ENCODE measurements at places on chromosomes 5 and 9. TPM values are rescaled to one million over a fixed set of nuclear protein-coding genes. Genes with fewer than 3 reads are reported as not detected.

DNA sequence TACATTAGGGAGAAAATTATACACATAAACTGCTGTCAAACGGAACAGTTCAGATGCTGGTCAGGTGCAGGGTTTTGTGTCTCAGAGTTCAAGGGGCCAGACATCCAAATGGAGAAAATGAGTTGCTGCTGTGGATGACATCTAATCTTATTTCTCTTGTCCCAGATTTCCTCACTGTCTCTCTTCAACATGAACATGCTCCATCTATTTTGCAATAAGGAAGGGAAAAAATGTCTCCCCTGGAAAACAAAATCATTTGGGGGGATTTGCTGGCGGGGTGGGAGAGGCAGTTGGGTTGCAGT lies 51.2 kb downstream of the SHB start:
- H3K27ac ChIP-seq: no peak overlapping the region
- DNase-seq: no peak
- H3K4me3 ChIP-seq: no peak overlapping the region
- no peaks in the 10 kb centered on the region for H3K36me3 ChIP-seq
- H3K4me1 ChIP-seq: no peaks in the 10 kb centered on the region

DNA sequence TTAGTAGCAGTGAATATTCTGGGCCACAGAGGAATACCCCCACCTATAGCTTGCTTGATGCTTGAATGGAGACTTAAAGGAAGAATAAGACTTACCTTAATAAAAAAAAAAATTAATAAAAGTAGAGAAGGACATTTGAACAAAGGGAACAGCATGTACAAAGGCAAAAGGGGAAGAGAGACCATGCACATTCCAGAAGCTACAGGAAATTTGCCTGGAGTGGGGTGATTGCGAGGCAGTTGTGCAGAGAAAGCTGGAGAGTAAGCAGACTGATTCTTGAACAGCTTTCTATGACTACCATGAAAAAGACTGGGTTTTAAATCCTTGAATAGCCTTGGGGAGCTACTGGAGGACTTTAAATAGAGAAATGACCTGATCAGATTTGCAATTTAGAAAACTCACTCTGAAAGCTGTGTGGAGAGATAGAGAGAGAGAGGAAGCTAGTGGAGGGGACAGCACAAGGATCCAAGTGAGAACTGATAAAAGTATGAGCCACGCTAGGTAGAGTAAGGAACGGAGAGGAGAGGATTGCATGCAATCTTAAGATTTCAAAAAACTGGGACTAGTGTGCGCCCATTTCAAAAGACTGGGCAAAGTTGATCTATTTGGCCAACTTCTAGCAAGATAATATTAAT lies 12.5 kb upstream of the SSBP2 start:
- H3K4me3 ChIP-seq: no peak overlapping the region
- H3K4me1 ChIP-seq: peaks cover 6% of the 10 kb centered on the region
- no peaks in the 10 kb centered on the region for H3K27me3 ChIP-seq
- no peaks in the 10 kb centered on the region for H3K36me3 ChIP-seq

- no peak overlapping the region for H3K4me3 ChIP-seq
- H3K27me3 ChIP-seq: no peaks in the 10 kb centered on the region
- no peak for DNase-seq
- peaks cover 6% of the 10 kb centered on the region for H3K4me1 ChIP-seq
These were observed 34.3 kb downstream of the FRMD3 start for GRCh38 chr9:83503866-83504265.

Gene CCDC192
- total RNA-seq: not detected

Gene DMRT2
- total RNA-seq: not detected

- no peak overlapping the region for H3K4me3 ChIP-seq
- no peak overlapping the region for H3K27ac ChIP-seq
- H3K36me3 ChIP-seq: peaks cover 4% of the 10 kb centered on the region
- DNase-seq: no peak
These were observed 47.1 kb downstream of the SLC38A9 start for GRCh38 chr5:55665065-55665464.

- peaks cover 50% of the 10 kb centered on the region for H3K36me3 ChIP-seq
- no peaks in the 10 kb centered on the region for H3K27me3 ChIP-seq
- no peak overlapping the region for H3K27ac ChIP-seq
These were observed 96.6 kb downstream of the UBE2R2 start for GRCh38 chr9:33913541-33913940.

GRCh38 chr5:39520232-39520572 lies 95.4 kb upstream of the DAB2 start:
- H3K4me3 ChIP-seq: no peak overlapping the region
- no peak overlapping the region for H3K27ac ChIP-seq
- no peaks in the 10 kb centered on the region for H3K36me3 ChIP-seq
- no peak for DNase-seq

DNA sequence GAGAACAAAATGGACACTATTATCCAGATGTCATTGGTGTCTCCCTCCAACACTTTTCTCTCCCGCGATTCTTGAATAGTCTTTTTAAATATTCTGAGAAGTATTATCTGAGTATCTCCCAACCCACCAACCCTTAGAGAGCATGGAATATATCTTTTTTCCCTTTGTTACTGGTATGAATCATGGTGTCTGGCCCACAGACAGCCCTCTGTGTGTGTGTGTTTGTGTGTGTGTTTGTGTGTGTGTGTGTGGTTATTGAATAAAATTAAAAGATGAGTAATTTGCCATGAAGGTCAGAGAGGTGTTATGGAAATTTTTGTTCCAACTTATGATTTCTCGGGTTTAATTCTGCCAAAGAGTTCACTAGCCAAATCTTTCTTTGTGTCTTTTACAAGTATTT lies 47.7 kb downstream of the CAMK4 start:
- H3K27me3 ChIP-seq: no peaks in the 10 kb centered on the region
- H3K4me3 ChIP-seq: no peak overlapping the region
- peaks cover 7% of the 10 kb centered on the region for H3K4me1 ChIP-seq

DNA sequence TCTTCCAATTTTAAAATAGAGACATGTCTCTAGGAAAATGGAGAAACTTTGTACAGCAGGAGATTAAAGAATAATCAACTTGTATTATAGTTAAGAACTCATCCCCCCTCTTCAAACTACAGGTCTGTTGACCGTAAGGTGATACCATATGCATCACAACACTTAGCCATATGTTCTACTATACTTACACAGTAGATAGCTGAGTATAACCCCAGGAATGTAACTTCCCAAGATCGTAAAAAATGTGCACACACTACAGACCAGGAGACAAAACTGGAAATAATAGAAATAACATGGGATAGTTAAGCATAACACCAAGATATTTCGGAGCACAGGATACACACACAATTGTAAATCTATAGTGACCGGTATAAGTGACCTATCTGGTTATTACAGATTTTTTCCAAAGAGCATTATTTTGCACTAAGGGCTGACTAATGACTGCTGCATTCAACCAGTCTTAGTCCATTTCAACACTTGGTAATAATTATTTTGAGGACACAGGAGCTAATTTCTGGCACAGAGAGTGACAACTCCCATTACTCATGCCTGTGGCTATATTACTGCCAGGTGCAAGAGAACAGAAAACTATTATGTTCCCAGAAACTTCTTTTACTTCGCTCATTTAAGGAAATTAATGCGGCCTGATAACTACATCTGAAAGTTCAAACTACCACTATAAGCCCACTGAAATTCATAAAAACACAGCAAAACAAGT lies 15.4 kb upstream of the ZNF622 start:
- H3K27me3 ChIP-seq: no peaks in the 10 kb centered on the region
- H3K27ac ChIP-seq: no peak overlapping the region
- no peak overlapping the region for H3K4me3 ChIP-seq
- DNase-seq: no peak

DNA sequence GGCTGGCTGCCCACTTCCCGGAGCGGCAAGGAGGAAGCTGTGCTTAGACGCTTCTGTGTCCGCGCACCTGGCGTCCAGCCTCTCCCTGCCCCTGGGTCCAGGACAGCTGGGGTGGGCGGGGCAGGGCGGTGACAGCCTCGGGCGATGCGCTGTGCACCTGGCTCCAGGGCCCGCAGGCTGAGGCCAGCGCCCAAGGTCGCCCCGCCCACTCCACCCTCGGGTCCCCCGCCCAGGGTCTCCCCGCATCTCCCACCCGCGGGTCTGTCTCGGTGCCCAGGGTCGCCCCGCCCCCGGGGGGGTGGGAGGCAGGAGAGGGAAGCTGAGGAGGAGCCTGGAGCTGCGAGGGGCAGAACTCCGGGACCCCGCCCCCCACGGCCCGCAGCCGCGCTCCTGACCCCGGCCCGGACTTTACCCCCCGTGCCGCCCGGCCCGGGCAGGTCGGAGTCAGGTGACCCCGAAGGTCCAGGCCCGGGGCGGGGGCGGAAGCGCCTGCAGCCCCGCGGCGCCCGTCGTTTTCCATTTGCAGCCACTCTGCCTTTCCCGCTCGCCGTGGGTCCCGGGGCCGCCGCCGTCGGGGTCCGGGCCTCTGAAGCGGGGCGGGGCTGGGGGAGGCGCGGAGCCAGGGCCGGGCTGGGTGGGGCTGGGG lies at the start of gene ENTPD8:
ENTPD8 (minus strand) TSS at position 69 of the 646 bp plus-strand sequence. CDS start 3,072 bp downstream, outside the sequence.
- H3K4me3 ChIP-seq: no peak within 1 kb of the TSS
- H3K36me3 ChIP-seq: no peaks in the 10 kb centered on the region
- peaks cover 21% of the 10 kb centered on the region for H3K4me1 ChIP-seq
- DNase-seq: no peak
- H3K27ac ChIP-seq: no peak within 1 kb of the TSS

Measured in CD4-positive, alpha-beta T cell (primary cell).